Epithelial cell of alveolus of lung (primary cell): ENCODE measurements at places on chromosomes 12 and 14. TPM values are rescaled to one million over a fixed set of nuclear protein-coding genes. Genes with fewer than 3 reads are reported as not detected.

EML5 gene
- total RNA-seq: under 0.01 TPM in 1 of 2 replicates, not detected in the other

CLEC7A gene
- under 0.01 TPM in 1 of 2 replicates, not detected in the other for total RNA-seq

ZDHHC22 gene
- total RNA-seq: not detected in 2 replicates

BDKRB2 gene
- total RNA-seq: 43.4 and 49.1 TPM in 2 replicates

KITLG gene
- total RNA-seq: 25.2 and 47.7 TPM in 2 replicates

FGD6 gene
- 4.9 and 7.6 TPM in 2 replicates for total RNA-seq

PLA2G1B gene
- not detected in 2 replicates for total RNA-seq

HIF1A gene
- 641 and 715 TPM in 2 replicates for total RNA-seq

BDKRB1 gene
- total RNA-seq: 4.8 and 53.3 TPM in 2 replicates

SYT1 gene
- 4.5 and 12.0 TPM in 2 replicates for total RNA-seq

EXOC3L4 gene
- total RNA-seq: not detected in 2 replicates
